B cell (primary cell): ENCODE measurements at places on chromosomes 6 and 20.

DNA sequence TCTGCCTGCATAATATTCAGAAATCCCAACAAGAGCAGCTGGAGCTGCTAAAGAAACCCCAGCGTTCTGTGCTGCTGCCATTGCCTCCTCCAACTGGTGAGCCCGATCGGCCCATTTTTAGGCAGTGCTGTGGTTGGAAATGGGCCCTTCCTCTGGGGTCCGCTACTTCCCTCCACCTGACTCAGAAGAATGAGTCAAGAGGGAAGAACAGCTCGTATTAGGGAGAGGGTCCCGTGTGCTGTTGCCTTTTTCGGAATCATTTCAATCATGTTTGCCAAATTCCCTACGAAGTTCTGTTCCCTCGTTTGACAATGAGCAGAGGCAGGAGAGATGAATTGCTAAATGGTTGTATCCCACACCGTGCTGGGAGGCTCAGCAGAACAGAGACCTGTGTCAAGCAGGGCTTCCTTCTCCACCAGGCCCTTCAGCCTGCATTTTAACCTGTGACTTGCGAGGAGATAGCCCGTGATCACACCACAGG is 38.4 kb downstream of the THBS2 start:
- DNase-seq, result no peak

- DNase-seq, result no peak
Measured at GRCh38 chr6:13378669-13379590, 50.6 kb upstream of the TBC1D7 start.

GRCh38 chr6:159969204-159969912 is 476 bp downstream of the IGF2R start:
- no peak for DNase-seq

DNA sequence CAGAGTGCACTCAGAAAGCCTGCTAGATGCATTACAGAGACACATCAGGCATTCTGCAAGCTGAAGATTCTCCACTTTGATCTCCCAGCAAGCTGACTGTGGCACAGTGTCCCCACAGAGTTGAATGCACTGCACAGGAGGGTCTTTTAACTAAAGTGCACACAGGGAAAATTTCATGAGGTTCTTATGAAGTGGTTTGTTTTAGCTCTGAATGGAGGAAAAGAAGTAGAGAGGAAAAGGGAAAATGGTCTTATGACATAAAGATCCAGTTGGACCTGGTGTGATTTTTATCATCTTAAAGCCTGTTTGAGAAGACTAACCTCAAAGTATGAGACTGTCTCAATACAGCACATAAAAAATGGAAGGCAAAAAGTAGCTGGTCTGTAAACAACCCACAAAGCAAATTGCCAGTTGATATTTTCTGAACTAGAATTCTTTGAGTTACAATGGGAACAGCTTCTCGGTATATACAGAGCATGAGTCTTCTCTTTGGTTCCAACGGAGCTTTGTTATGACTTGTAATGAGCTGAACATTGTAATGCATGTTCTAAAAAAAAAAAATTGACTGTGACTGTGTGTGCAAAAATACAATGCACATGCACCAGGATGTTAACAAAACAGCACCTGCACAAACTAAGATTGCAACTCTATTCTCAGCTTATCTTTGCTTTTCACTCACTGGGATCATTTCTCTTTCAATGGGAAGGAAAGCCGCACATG is 383.0 kb upstream of the ID4 start:
- no peak for DNase-seq

GRCh38 chr6:16166871-16167608 is 38.2 kb downstream of the MYLIP start:
- no peak for DNase-seq

GRCh38 chr6:157066781-157067491 is 256.4 kb downstream of the TMEM242 start:
- DNase-seq, result no peak

DNA sequence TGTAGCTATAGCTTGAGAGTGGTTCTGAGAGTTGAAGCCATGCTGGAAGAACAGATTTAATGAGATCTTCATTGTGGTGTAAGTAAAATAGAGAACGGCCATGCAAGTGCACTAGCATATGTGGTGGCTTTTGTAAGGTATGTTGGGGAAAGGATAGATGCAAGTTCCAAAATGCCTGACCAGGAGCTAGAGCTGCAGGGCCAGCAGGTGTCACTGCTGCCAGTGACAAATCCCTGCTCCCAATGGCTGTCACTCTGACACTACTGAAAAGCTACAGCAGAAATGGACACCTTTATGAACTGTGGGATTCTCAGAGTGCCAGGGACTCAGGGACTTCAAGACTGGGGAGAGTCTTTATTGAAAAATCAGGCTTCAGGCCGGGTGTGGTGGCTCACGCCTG is 23.1 kb upstream of the VIP start:
- no peak for DNase-seq

DNA sequence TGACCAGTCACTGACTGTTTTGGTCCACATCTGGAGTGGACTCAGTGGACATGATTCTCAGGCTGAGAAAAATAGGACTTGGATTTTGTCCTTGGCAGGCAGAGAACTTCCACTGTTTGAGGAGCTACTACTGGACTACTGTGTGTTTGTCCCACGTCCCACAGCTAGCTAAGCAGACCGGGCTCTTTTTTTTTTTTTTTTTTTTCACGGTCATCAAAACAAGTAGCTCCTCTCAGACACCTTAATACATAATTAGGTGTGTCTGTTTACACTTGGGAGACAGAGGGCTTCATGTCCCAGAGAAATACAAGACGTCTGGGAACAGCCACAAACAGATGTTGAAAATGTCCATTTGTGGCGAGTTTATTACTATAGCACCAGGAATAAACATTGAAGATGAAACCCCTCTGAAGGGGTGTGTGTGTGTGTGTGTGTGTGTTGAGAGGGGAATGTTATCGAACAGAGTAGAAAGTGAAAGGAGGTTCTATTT is 155.0 kb upstream of the SUPT3H start:
- DNase-seq, result no peak

DNA sequence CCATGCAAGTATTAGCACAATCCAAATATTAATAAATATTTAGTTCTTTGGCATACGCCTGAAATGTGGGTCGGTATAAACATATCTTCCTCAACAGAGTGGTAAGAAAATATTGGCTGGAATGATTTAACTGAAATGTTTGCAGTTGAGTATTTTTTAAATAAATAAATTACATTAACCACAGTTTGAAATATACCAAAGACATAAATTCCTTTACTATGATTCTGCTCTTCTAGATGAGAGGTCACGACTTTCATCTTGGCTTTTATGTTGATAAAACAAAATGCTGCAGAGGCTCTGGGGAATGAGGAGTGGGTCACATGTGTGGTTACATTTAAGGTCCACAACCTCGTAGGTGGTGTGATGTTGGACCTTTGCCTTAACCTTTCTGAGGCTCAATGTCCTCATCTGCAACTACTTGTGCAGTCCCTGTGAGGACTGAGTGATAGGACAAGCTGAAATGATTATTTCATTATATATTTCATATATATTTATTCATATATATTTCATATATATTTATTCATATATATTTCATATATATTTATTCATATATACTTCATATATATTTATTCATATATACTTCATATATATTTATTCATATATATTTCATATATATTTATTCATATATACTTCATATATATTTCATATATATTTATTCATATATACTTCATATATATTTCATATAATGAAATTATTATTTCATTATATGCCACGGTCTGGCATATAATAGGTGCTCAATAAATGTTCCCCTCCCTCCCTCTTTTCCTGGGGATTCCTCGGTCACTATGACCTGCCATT is 107.4 kb downstream of the SAMD5 start:
- no peak for DNase-seq

DNA sequence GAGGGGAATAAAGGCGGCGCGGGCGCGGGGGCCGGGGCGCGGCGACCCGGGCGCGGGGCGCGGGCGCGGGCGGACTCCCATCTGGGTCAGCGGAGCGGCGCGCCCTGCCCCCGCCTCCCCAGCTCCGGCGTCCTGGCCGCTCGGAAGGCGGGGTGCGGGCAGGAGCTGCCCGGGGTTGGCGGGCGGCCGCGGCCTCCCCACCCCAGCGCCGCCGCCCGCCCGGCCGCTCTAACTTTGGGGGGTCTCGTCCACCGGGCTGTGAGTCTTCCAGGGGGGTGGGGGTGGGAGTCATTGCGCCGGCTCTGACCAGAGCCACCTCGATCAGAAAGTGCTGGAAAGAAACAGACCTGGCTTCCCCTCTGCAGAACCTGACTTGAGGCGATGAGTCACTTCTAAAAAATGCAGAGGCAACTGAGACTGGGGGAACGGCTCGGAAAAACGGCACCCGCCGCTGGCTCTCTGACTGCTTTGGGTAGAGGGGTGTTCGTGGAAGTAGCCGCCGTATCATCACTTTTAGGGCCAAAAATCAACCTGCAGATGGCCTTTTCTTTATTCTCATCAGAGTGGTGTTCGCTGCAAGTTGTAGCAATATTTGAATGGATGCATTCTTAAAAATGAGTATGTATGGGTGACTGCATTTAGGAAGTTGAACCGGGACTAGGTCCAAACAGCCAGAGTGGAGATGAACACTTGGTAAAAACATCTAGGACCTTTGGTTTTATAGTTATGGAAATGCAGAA is 667 bp downstream of the CAP2 start:
- no peak for DNase-seq

DNA sequence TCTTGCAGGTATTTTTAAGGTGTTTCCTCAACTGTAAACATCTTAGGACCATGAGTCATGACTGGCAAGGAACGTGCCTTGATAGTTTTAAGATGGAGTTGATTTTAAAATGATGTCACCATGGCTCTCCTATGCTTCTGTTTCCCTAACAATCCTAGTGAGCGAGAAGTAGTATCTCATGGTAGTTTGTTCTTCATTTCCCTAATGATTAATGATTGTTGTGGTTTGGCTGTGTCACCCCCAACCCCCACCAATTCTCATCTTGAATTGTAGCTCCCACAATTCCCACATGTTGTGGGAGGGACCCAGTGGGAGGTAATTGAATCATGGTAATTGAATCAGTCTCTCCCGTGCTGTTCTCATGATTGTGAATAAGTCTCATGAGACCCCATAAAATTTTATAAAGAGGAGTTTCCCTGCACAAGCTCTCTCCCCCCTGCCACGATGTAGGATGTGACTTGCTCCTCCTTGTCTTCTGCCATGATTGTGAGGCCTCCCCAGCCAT is 16.8 kb upstream of the BNIP5 start:
- no peak for DNase-seq

DNA sequence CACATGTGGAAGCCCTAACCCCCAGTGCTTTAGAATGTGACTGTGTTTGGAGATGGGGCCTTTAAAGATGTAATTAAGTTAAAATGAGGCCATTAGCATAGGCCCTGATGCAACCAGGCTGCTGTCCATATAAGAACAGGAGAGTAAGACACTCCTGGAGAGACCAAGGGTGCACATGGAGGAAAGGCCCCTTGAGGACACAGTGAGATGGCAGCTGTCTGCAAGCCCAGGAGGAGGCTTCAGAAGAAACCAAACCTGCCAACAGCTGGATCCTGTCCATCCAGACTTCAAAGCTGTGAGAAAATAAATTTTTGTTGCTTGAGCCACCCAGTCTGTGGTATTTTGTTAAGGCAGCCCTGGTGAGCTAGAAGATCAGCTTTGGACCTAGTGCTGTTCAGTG is 16.8 kb upstream of the SNRPB2 start:
- no peak for DNase-seq

GRCh38 chr20:3239026-3239866 is at the start of gene SLC4A11:
TSS of gene SLC4A11 (minus strand) at chr20:3239190. CDS start at chr20:3239137, 53 bp downstream.
- peak; percentile 60 for DNase-seq

GRCh38 chr6:31822036-31822821 is 5.3 kb upstream of the HSPA1B start:
- peak; percentile 74 for DNase-seq

DNA sequence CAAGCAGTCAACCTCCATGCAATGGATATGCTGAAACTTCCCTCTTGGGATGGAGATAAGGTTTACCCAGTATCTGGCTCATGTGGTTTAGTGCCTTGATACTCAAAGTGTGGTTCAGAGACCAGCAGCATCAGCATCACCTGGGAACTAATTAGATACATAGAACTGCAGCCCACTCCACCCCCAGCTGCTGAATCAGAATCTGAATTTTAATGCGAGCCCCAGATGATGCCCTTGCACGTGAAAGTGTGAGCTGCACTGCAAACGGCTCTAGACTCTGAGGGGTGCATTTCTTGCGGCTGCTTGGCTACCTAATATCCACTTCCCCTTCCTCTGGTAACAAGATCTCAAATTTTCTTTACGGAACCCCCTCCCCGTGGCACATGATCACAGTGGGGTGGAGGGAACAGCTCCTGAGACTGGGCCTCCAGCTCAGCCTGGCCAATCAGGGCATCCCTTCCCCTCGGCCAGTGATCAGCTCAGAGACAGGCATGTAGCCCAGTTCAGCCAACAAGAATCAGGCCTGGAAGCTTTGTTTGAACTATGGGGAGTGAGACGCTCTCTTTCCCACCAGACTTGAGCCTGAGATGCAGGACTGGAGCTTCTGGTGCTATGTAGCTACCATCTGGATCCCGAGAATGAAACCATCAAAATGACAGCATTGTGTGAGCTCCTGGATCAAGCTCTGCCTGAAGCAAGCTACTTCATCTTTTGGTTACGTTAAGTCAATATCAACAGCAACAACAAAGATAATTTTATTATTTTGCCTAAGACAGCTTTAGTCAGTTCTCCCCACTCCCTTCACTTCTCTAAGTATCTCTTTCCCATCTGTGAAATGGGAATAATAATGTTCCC is 12.8 kb downstream of the KCNK15 start:
- DNase-seq, result no peak

- no peak for DNase-seq
Measured at GRCh38 chr6:168526841-168527281, 85.9 kb downstream of the SMOC2 start.

GRCh38 chr20:50271176-50271575 is 80.5 kb downstream of the CEBPB start:
- DNase-seq, result no peak

- DNase-seq, result no peak
Measured at GRCh38 chr6:161199850-161200249, 74.0 kb downstream of the AGPAT4 start.

GRCh38 chr6:13907001-13907350 is 17.8 kb upstream of the RNF182 start:
- no peak for DNase-seq

GRCh38 chr6:122352981-122353664 is 46.3 kb upstream of the HSF2 start:
- no peak for DNase-seq

- DNase-seq, result no peak
Measured at GRCh38 chr6:166712286-166713228, 85.5 kb upstream of the RPS6KA2 start.
